ENCODE measurements at places on chromosomes 11 and 22.

DNA sequence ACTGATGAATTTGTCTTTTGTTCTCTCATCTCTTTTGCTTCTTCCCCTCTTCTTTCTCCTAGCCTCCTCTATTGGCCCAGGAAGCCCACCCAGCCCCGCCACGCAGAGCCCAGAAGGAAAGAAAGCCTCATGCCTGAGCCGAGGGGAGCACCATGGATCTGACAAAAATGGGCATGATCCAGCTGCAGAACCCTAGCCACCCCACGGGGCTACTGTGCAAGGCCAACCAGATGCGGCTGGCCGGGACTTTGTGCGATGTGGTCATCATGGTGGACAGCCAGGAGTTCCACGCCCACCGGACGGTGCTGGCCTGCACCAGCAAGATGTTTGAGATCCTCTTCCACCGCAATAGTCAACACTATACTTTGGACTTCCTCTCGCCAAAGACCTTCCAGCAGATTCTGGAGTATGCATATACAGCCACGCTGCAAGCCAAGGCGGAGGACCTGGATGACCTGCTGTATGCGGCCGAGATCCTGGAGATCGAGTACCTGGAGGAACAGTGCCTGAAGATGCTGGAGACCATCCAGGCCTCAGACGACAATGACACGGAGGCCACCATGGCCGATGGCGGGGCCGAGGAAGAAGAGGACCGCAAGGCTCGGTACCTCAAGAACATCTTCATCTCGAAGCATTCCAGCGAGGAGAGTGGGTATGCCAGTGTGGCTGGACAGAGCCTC, 3.8 kb downstream of the ZBTB16 start:
- DNase-seq, result no peak
- H3K27ac ChIP-seq, result no peak overlapping the region
- peaks cover 15% of the 10 kb centered on the region for H3K4me1 ChIP-seq
- H3K36me3 ChIP-seq, result peaks cover 12% of the 10 kb centered on the region

DNA sequence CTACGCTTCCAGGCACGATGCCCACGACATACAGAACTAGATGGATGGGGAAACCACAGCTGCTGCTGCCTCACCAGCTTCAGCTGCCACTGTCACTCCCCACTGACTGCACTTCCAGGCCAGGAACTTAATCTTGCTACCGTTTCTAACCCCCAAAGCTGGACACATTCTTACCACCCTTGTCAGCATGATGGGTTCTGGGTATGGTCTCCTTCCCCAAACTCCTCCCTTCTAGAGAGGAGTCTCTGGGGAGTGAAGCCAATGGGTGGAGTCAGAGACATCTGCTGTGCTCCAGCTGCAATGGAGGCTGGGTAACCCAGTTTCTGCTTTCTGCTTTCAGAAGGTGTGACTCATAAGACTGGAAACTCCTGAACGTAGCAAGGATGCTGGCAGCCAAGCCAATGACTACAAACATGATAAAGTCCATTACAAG, 87.0 kb upstream of the THY1 start:
- H3K27ac ChIP-seq, result no peak overlapping the region
- H3K36me3 ChIP-seq, result no peaks in the 10 kb centered on the region
- H3K27me3 ChIP-seq, result no peaks in the 10 kb centered on the region
- H3K4me1 ChIP-seq, result peaks cover 17% of the 10 kb centered on the region

- no peak overlapping the region for H3K4me3 ChIP-seq
- no peaks in the 10 kb centered on the region for H3K27me3 ChIP-seq
- H3K36me3 ChIP-seq, result no peaks in the 10 kb centered on the region
- peaks cover 28% of the 10 kb centered on the region for H3K4me1 ChIP-seq
- no peak overlapping the region for H3K27ac ChIP-seq
- DNase-seq, result no peak
Measured at GRCh38 chr22:24430431-24431308, 3.3 kb downstream of the ADORA2A start.

DNA sequence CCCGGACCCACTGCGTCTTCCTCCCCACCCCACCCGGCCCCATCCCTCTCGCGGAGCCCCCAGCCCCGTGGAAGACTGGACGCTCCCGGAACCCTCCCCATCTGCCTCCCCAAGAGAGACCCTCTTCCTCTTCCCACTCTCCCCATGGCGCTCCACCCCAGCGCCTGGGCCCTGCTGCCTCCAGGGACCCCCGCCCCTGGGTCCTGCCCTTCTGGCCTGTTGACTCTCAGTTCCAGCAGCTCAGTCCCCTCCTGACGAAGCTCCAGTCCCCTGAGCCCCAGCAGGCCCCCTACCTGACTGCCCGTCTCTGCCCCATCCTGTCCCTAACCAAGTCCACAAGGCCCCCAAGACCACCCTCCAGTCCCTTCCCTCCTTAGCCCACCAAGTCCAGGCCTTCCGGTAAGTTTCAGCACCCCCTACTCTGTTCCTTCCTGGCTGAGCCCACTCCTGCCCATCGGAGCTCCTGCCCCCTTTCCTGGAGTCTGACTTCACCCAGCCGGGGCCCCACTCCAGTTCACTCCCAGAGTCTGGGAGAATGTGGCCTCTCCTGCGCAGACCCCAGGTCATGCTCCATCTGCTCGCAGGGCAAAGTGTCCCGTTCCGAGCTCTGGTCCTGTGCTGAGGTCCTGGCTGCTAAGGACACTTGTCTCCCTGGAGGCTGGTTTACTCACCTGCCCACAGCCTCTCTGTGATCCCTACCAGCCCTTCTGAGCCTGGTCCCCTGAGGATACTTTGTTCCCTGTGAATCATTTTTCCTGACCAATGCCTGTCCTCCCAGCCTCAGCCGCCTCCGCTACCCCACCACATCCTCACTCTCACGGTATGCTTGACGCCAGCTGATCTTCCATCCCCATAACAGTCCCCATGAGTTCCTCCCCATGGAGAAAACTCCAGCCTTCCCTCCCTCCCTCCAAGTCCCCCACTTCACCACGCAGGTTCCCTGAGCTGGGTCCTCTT, 722 bp downstream of the IFITM10 start:
- DNase-seq, result no peak
- peaks cover 32% of the 10 kb centered on the region for H3K36me3 ChIP-seq
- peak overlapping the region; percentile 37 for H3K4me3 ChIP-seq
- peak overlapping the region; percentile 63 for H3K27ac ChIP-seq

GRCh38 chr11:47566149-47566698, 825 bp downstream of the PTPMT1 start:
- no peaks in the 10 kb centered on the region for H3K27me3 ChIP-seq
- no peak for DNase-seq
- H3K4me3 ChIP-seq, result peak overlapping the region; percentile 81
- H3K27ac ChIP-seq, result peak overlapping the region; percentile 85

DNA sequence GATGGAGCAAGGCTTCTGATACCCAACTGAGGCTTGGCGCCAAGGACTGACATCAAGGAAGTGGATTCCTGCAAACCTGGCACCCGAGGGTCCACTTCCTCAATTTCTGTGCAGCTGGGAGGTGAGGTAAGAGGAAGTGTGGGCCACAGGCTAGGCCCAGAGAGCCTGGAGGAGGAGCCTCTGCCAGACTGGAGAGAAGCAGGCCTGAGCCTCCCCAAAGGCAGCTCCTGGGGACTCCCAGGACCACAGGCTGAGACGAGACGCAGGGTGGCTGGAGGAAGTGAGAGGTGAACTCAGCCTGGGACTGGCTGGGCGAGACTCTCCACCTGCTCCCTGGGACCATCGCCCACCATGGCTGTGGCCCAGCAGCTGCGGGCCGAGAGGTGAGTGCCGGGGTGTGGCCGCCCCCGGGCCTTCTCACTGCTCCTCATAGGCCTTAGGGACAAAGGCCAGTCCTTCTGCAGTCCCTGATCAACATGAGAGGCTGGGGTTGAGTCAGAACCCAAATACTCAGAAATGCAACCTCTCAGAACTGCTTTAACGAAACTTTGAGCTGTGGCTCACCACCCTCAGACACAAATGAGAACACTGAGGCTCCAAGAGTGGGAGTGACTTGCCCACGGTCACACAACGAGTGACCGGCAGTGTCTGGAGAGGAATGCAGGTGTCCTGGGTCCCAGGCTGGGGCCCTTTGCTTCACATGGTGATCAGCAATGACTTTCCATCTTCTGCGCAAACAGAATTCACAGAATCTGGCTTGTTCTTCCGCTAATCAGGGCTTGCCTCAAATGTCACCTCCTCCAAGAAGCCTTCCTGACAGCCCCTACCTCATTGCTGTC, at the start of gene NCF4:
TSS of gene NCF4 (plus strand) at position 186 of the 839 bp plus-strand sequence. CDS start at position 352, 166 bp downstream.
- H3K4me1 ChIP-seq, result peaks cover 49% of the 10 kb centered on the region
- no peaks in the 10 kb centered on the region for H3K36me3 ChIP-seq
- DNase-seq, result peak; percentile 61
- no peaks in the 10 kb centered on the region for H3K27me3 ChIP-seq

GRCh38 chr11:81515566-81515965, 1218.1 kb downstream of the FAM181B start:
- no peaks in the 10 kb centered on the region for H3K36me3 ChIP-seq
- no peaks in the 10 kb centered on the region for H3K4me1 ChIP-seq
- no peak overlapping the region for H3K4me3 ChIP-seq
- H3K27ac ChIP-seq, result no peak overlapping the region
- DNase-seq, result no peak

- DNase-seq, result no peak
- H3K27ac ChIP-seq, result no peak overlapping the region
- no peaks in the 10 kb centered on the region for H3K36me3 ChIP-seq
- H3K4me3 ChIP-seq, result no peak overlapping the region
- no peaks in the 10 kb centered on the region for H3K27me3 ChIP-seq
Measured at GRCh38 chr11:77547047-77547836, 42.5 kb upstream of the AQP11 start.

DNA sequence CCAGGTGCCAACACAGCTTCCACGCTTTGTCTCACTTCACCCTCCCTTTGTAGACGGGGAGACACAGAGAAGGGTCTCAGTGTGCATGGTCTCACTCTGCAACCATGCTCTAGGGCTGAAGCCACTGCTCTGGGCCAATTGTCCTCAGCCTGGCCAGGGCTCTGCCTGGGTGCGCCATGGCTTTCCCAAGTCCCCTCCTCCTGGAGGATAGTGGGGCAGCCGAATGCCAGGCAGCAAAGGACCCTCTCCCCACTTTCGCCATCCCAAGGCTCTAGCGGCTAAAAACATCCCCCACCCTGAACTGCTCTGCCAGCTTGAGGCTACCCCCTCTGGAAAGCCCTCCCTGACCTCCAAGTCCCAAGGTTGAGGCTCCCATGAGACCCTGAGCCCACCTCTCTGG, 20.4 kb upstream of the MYEOV start:
- no peaks in the 10 kb centered on the region for H3K36me3 ChIP-seq
- peaks cover 62% of the 10 kb centered on the region for H3K4me1 ChIP-seq
- H3K27ac ChIP-seq, result peak overlapping the region; percentile 81

DNA sequence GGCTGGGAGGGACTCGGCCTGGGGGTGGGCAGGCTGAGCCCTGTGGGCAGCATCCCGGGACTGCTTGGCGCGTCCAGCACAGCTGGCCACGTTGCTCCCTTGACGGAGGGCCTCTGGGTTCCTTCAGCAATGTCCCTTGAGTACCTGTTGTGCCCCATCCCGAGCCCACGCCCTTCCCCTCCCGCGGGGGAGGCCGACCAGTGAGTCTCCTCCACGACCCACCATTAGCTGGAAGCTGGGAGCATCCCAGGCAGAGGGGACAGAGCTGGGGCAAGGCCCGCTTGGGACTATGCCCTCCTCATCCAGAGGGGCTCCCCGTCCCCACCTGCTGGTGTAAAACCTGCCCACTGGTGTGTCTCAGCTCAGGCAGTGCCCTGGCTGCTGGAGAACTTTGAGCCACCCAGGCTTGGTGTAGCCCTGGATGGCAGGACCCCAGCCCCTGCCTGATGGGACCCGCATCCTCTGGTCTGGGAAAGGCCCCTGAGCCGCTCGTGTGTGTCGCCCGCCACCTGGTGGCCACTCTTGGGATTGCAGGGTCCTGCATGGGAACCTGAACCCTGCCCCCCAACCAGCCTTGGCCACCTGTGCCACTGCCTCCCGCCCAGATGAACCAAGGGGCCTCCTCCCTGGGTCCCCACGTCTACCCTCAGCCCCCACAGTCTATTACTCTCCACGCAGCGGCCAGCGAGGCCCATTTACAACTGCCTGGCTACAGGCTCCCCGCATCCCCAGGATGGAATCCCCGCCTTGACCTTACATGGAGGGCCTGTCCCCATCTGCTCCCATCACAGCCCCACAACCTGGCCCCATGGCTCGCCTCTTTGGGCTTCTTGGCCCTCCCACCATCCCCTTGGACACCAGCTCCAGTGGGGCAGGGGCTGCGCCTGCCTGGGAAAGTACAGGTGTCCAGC, 16.6 kb upstream of the ARHGAP8 start:
- DNase-seq, result no peak
- no peaks in the 10 kb centered on the region for H3K4me1 ChIP-seq
- no peak overlapping the region for H3K27ac ChIP-seq
- H3K4me3 ChIP-seq, result no peak overlapping the region
- no peaks in the 10 kb centered on the region for H3K36me3 ChIP-seq
- H3K27me3 ChIP-seq, result no peaks in the 10 kb centered on the region
